Effector memory CD4-positive, alpha-beta T cell (primary cell): ENCODE measurements at places on chromosomes 1 and 21.

GRCh38 chr1:174769961-174770549, 229.7 kb upstream of the CACYBP start:
- no peak for DNase-seq

GRCh38 chr1:109479311-109479710, 4.4 kb upstream of the ATXN7L2 start:
- DNase-seq = no peak

DNA sequence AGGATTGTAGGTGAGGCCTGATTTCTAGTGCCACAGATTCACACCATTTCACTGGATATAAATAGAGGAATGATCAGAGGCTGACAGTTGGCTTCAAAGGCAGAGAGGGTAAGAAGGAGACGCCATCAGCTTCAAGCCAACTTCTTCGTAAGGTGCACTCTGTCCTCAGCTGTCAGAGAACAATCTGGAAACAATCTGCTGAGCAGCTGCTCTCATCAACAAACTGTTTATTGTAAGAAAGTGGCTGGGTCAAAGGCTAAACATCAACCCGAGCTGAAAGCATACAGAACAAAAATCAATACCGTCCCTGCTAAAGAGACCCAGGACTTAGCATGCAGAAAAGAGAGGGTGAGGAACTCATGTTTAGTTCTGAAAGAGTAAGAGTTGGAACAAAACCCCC, 48.2 kb downstream of the HLCS start:
- no peak for DNase-seq

DNA sequence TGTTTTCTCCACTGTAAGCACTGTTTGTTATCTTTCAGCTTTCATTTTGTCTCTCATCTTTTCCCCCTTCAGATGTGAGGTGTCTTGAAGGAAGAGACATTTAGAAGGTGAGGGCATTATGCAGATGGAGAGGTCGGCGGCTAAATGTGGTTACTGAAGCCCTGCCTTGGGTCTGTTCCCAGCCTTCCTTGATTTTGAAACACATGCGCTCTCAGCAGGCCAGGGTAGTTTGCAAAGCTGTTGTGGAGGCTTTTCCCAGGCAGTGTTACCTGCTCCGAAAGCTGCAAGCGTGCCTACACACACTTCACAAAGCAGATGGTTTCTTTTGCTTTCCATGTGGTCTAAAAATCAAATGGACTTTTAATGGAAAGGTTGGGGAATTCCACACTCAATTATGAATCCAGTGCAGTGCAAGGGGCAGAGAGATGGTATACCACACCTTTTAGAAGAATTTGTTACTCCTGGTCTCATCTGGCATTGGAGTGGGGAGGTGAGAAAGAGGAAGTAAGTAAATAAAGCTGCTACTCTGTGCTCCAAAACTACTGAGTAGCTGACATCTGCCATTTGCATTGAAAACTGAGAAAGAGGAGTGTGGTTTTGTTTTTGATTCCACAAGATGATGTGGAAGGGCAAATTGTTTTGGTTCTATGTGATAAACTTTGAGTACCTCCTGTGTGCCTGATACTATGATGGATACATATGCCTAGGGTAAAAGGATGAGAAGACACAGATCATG, 91.9 kb downstream of the NFIA start:
- no peak for DNase-seq

DNA sequence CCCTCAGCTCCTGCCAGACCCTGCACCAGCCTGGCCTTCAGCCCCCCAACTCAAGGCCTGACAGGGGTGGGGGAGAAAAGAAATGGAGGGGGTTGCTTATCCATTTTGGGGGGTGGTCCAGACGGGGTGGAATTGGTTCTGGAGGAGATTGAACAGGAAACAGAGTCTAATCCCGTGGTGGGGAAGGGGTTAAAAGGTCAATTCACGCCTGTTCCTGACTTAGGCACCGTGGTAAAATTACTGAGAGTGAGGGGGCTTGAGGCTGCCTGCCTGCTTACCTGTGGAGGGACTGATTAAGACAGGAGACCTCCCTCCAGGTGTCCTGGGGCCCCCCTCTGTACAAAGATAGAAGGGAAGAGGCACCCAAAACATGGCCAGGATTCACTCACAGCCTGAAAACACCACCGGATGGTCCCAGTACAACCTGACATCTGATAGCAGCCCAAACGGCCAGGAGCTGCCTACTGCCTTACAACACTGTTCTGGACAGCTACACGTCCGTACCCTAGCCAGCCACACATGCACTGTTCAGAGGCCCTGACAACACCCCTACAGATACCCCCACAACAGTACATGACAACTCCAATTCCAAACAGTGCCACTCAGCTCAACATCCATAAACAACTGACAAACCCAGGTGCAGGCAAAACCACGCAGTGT, 31.8 kb downstream of the AHDC1 start:
- no peak for DNase-seq

- DNase-seq = no peak
These were observed 100.4 kb downstream of the MRPL37 start for GRCh38 chr1:54300401-54300800.

DNA sequence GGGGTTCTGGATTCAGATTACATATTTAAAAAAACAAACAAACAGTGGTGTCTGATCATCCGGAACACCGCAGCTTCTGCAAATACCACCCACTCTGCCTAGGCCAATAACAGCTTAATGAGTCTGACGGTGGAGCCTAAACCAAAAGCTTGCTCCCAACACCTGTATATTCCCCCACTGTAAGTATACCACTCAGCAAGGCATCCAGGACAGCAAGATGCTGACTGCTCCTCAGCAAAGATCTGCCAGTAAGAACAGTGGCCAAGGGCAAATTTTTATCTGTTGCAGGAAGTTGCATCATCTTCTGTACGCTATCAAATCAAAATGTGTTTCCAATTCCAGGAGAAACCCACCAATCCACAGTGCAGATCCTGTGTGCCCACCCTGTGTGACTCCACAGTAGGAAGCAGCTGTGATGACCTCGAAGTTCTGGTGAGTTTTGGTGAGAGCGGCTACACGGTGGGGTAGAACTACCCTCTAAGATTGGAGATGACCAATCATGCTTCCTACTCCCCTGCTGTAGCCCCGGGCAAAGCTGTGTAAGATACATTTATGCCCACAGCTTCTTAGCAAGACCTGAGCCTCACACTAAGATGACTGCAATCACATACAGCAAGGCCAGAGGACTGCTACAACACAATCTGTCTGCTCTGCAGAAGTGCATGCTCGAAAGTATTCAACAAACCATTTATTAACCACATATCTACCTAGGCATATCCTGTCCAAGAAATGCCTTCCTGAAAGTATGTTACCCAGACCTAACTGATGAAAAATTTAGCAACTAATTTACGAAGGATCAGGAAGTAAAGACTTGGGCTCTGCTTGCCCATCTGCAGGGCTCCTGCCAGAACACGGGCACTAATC, 30.5 kb downstream of the SIPA1L2 start:
- no peak for DNase-seq

GRCh38 chr1:173865468-173866164, 2.2 kb downstream of the GAS5 start:
- no peak for DNase-seq

DNA sequence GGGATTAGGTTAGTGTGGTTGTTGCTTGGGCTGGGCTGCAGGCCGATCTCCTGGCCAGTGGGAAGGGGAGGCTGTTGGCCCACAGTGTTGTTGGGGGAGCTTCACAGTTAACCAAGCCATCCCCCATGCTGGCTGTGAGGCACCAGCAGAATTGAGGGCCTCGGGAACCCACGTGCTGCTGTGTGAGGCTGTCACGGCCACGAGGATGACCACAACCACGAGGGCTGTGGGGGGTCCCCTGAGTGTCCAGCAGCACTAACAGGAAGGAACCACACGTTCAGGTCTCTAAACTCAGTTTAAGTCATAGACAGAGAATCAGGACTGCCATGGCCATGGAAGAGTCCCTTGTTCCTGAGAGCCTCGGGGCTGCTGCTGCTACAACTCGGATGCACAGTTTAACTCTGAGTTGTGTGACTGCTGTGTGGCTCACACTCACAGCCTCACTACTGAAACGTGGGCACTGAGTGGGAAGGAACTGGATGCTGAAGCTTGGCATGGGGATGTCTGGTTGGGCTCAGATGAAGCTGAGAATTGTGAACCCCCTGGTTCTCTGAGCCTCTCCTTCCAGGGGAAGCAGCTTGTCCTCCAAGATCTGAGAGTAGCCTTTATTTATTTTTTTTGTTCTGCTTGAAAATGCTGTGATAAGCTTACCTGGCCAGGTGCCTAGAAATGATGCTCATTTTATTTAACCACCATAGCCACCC, 4.8 kb upstream of the MMEL1 start:
- DNase-seq = no peak
